ENCODE measurements at places on chromosomes 12 and 14.

- no peak for DNase-seq
Observed at GRCh38 chr12:777550-778047, 25.2 kb downstream of the WNK1 start.

DNA sequence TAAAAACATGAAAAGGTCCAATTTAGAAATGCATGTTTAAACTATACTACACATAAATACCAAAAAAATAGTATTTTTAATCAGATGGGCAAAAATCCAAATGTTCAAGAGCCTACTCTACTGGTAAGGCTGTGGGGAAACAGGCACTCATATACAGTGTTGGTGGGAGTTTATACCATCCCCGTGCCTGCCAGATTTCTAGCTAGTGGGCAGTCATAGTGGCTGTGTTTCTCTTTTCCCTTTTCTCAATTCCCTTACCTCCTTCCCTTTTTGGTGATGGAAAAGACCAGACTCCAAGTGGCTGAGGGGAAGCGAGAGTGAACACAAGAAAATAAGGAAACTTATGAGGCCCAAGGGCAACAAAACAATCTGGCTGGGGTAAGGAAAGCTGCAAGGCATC, 14.7 kb downstream of the ZNF641 start:
- DNase-seq: no peak

DNA sequence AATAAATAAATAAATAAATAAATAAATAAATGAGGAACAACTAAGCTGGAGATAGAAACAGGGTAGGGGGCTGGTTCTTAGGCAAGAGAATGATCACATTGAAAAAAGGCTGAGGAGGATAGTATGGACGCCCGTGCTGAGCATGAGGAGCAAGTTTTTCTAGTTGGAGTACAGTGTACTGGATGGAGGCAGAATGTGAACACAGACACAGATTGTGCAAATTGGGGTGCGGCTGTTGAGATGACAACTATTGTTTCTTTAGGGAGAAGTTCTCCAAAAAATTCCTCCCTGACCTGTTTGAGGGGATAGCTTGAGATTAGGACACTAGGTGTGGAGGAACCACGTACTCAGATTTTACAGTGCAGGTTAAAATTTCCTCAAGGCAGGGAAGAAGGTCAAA, 979 bp upstream of the BIN2 start:
- no peak for DNase-seq

DNA sequence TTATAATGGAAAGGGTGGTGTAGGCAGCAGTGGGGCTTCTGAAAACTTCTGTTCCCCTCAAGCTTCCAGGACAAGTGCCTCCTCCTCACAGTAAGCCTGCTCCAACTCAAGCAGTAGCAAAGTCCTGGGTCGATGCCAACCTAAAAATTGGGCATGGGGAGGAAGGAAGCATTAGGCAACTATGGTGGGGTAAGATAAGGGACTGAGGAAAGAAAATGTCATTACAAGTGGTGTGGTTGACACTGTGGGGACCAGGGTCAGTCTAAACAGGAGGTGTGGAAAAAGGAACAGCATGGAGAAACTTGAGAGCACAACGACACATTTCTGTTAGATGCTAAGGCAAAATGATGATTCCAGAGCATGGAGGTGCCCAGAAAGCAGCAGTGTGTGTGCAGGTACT, 34.9 kb downstream of the WIF1 start:
- no peak for DNase-seq

DNA sequence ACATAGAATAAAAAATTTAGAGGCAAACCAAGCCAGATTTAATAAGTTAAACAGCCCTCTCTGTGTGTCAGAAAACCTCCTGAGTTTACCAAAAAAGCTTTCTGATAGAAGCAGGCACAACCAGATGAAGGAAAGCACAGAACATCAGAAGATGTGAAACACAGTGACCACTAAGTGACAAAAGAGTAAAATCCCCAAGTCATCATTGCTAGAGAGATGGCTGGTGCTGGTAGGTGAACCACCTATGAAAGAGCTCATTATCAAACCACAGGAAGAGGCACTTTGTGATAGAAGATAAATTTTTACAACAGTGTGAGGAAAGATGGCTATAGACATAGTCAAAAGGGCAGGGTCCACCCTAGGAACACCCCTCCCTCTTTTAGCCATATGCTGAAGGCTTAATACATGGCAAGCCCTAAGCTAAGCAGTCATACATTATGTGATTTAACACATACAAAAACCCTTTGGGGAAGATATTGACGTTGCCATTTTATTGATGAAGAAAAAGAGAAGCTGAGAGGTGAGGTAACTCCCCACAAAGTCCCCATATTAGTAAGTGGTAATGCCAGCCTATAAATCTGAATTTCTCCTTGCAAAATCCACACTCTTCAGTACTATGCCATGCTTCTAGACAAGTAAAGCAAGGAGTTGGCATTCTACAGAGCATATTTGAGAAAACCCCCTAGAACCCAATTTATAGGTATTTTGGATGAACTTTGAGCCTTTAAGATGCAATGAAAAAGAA, 449.9 kb downstream of the LRIG3 start:
- no peak for DNase-seq

GRCh38 chr12:72872996-72873395, 600.8 kb downstream of the TRHDE start:
- peak; percentile 17 for DNase-seq

DNA sequence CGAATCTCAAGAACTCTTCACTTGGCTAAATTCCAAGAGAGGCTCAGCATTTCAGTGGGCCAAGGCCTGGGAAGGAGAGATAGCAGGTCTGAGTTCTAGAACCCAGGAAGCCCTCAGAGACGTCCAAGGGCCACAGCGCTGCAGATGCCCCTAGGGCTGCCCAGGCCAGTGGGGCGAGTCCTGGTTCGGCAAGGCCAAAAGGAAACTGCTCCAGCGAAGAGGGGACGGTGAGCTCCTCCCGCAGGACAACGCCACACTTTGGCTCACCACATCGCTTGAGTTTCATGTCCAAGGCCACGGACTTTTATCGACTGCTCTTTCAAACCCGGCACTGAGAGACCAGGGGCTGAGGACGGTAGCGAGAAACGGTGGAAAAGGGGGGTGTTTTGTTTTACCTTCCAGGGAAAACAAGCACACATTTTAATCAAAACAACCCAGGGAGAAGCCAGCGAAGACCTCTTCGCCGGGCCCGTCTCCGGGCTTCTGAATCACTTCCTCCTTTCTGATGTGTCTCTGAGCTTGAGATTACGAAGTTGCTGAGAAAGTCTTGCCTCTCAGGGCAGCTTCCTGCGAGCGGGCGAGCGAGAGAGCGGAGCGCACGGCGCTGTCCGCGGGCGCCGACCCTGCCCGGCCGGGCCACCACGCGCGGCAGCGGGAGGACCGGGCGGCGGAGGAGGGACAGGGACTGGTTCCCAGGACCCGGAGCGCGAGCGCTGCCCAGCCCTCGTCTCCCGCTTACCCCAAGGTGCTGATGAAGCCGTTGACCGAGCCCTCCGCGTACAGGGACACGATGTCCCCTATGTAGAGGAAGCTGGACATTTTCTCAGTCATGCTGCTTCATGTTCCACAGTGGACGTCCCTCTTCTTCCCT, 808 bp downstream of the ITPR2 start:
- DNase-seq: peak; percentile 76

DNA sequence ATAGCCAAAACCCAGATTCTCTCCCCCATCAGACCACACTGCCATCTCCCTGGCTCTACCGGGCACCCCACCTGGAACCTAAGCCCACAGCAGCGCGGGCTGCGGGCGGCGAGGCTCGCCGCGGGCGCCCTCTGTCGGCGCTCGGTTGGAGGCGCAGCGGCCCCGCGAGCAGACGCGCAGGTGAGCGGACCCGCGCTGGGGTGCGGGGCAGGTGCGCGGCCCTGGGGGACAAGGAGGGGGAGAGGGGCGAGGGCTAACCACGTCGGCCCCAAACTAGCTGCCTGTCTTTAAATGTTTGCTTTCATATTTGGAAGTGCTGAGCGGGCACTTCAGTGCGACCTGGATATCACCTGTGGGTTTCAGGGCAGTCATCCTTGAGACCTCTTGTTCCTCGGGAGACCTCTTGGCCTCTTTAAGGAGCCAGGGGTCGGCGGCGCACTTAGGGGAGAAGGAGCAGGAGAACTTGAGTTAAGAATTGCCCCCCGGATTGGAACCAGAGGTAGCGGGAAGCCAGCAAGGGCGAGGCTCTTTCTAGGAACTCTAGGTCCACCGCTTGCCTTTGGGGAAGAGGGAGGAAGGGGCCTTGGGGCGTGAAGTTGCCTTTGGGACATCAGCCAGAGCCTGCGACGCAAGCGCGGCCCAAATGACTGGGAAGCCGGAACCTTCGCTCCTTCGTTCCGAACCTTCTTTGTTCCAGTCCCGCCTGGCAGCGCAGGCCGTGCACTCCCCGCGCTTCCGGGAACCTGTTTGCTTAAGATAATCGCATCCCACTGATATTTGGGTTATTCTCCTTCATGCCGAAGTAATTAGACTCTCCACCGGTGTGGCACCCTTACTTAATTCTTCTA, 78.7 kb downstream of the NEDD1 start:
- DNase-seq: peak; percentile 73

- no peak for DNase-seq
Observed at GRCh38 chr12:67573566-67573965, 75.0 kb upstream of the DYRK2 start.

GRCh38 chr12:57488402-57489156, 711 bp downstream of the MARS1 start:
- peak; percentile 23 for DNase-seq

- no peak for DNase-seq
Observed at GRCh38 chr12:5377997-5378592, 53.8 kb upstream of the NTF3 start.

- no peak for DNase-seq
Observed at GRCh38 chr12:10031771-10032175, 1.3 kb downstream of the CLEC9A start.

GRCh38 chr14:22008766-22009165, 335.1 kb upstream of the OR4E1 start:
- no peak for DNase-seq

DNA sequence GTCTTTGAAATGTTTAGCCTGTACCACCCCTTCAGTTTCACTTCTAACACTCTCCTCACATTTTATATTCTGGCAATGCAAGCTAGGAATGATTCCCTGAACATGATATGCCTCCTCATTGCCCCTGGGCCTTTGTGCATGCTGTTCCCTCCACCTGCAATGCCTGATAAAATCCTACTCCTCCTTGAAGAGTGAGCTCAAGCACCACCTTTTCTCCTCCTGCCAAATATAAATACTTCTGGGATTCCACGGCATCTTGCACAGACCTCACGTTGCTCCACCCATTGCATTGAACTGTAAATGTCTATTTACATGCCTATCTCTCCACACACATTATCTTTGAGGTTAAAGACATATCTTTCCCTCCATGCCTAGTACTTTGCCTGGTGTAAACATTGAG, 21.1 kb downstream of the NKX2-1 start:
- DNase-seq: no peak

DNA sequence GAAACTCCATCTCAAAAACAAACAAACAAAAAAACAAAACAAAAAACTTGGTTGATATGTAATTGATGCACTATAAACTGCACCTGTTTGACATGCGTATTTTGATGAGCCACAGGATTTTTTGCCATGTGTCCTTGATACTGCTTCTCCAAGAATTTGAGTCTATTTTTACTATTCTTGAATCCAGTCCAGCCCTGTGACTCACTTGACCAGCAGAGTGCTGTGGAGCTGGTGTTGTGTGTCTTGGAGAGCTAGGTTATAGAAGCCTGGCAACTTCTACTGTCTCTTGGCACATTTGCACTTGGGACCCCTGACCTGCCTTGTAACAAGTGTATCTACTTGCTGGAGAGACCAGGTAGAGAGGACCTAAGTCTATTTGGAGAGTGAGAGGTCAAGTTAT, 52.0 kb downstream of the KLRG1 start:
- no peak for DNase-seq

- no peak for DNase-seq
Observed at GRCh38 chr12:12999271-12999958, 650 bp downstream of the HEBP1 start.

GRCh38 chr12:131994589-131994988, 44.8 kb downstream of the EP400 start:
- no peak for DNase-seq

DNA sequence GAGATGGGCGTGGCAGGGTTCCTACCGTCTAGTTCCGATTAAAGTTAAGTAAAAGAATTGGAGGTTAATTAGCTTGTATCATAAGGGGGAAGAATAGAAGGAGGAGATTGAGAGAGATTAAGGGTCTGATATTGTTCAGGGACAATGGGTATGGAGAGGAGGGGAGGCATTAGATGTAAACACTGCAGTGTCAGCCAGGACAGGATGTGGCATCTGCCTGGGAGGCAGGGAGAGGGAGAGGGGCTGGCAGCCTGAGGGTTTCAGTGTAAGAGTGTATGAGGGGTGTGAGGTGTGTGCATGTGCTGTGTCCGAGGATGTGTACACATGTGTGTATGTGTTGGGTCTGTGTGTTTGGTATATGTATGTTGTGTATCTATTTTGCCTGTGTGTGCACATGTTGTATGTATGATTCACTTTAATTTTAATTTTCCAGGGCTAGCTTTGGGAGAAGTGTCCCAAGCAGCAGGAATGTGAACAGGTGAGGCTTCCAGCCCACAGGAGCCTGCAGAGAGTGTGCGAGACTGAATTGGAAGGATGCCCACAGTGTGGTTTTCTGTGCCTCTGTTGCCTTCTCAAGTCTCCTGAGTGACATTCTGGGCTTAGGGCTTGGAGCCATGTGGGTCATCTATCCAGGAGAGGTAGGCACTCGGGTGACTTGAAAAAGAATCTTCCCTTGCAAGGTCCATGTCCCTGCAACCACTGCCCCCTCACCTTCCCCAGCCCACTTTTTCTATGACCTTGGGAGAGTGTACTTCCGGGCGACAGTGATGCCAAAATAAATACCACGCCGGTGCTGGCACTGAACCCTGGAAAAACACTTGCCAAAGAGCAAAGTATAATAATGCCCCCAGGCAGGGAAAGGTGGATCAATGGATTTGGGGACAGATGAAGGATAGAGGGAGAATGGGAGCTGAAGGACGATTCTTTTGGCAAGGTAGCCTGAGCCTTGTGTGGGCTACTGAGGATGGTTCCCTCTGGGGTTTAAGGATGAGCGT, 36.8 kb upstream of the DCD start:
- DNase-seq: no peak

DNA sequence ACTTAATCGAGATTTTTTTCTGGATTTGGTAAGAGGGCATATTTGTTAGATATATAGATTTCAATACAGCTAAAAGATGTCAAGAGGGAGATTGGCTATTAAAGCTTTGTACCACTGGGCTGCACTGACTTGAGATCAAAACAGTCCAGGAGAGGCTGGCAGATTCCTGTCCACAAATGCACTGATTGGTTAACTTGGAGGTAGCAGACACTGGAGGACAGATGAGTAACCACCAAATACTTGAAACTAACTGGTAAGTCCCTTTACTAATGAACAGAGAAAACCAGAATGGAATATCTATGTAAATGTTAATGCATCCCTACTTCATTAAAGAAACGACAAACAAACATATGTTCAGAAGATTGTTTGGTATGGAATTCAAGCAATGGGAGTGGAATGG, 416.6 kb downstream of the LRIG3 start:
- peak; percentile 54 for DNase-seq

- DNase-seq: no peak
Observed at GRCh38 chr14:105582639-105583038, 56.3 kb downstream of the TMEM121 start.

- DNase-seq: no peak
Observed at GRCh38 chr12:58703866-58704265, 216.4 kb downstream of the LRIG3 start.

GRCh38 chr12:78118036-78118435, 287.3 kb downstream of the NAV3 start:
- peak; percentile 16 for DNase-seq

GRCh38 chr14:104746071-104746545, 6.8 kb upstream of the SIVA1 start:
- DNase-seq: no peak

GRCh38 chr14:85129921-85130320, 400.0 kb upstream of the FLRT2 start:
- DNase-seq: no peak

GRCh38 chr12:111981987-111982386, 31.0 kb downstream of the TMEM116 start:
- no peak for DNase-seq

Data from NCI-H146 (cell line).